ENCODE measurements at places on chromosomes 1 and 21. TPM values are rescaled to one million over a fixed set of nuclear protein-coding genes. Genes with fewer than 3 reads are reported as not detected.
A peak's percentile ranks its signal among the peaks of the same experiment; 100 is the strongest.

DNA sequence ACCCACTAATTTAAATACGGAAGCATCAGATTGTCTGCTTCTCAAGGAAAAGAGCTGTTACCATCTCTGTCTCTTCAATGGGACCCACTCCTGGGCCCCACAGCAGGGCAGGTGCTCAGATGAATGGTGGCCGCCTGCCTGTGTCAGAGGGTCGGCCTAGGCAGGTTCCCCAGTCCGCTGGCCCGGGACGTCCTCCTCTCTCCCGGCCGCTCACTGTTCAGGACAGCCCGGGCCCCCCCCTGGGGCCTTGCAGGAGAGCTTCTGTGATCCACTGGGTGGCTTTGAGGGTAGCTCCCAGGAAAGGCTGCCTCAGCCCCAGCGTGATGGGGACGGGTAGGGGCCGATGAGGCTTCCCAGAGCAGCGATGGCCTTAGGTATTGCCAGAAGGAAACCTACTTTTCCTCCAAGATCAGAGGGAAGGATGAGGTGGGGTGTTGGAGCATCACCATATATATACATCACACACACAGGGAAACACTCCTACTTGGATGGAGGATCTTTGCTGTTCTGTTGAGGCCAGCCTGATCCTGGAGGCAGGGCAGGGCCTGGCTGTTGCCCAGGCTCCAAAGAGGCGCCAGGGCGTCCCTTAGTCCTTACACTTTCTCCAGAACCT, 231.3 kb downstream of the SDCCAG8 start:
- DNase-seq: no peak

GRCh38 chr1:44949286-44949685, 37.1 kb downstream of the EIF2B3 start:
- no peak for DNase-seq

Gene RUNX1
- 62.1 TPM for total RNA-seq

GRCh38 chr1:35894183-35894582, 11.2 kb downstream of the AGO1 start:
- DNase-seq: no peak

DNA sequence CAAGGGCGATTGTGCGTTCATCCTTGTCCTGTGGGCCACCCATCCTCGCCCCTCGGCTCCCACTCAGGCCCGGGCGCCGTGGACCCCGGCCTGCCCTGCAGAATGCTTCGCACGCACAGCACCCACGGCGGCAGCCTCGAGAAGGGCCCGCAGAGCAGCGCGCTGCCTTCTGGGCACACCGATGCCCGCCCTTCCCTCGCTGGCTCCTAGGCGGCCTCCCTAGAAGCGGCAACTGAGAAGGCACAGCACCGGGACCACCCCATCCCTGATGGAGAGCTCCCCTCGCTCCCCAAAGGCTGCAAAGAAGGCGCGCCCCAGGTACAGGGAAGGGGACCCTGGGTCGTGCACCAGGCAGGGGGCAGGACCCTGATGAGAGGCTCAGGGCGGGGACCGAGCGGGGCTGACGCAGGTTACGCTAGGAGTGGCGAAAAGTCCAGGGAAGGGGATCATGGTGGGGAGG, 971 bp downstream of the CAPZB start:
- no peak for DNase-seq

Gene CD84
- total RNA-seq: 8.1 TPM

Gene TMCC2
- 4.9 TPM for total RNA-seq

- DNase-seq: peak; percentile 94
These were observed 47.4 kb upstream of the LBR start for GRCh38 chr1:225474986-225475820.
